Activated CD8-positive, alpha-beta T cell treated with anti-CD3 and anti-CD28 coated beads for 36 hours (primary cell): ENCODE measurements at places on chromosomes 6 and 20.

DNA sequence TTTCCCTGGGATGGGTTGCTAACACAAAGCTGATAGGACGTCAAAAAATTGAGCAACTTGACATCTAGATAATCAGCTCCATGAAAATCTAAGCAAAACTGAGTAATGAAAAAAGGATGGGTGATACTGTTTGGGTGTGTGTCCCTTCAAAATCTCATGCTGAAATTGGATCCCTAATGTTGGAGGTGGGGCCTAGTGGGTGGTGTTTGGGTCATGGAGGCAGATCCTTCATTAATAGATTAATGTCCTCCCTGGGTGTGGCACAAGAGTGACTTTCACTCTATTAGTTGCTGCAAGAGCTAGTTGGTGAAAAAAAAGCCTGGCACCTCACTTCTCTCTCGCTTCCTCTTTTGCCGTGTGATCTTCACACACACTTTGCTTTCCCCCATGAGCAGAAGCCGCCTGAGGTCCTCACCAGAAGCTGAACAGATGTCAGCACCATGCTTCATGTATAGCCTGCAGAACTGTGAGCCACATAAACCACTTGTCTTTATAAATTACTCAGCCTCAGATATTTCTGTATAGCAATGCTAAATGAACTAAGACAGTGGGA is 160.9 kb downstream of the FRK start:
- no peak for DNase-seq

DNA sequence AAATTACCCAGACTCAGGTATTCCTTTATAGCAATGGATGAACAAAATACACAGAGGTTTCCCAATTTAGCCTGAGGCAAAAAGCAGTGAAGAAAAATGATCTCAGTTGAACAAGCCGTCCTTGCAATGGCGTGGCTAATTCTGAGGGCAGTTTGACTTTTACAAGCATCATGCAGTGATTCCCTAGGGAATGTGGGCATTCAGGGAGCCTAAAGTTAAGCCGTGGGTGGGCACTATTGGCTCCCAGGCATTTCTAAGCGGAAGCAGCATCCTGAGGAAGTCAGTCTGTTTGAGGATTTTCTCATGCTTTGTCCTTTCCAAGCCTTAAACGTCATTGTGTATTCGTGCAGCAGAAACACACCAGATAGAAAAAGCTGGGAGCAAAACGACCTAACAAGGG is 133.9 kb downstream of the MYLK4 start:
- DNase-seq = no peak

DNA sequence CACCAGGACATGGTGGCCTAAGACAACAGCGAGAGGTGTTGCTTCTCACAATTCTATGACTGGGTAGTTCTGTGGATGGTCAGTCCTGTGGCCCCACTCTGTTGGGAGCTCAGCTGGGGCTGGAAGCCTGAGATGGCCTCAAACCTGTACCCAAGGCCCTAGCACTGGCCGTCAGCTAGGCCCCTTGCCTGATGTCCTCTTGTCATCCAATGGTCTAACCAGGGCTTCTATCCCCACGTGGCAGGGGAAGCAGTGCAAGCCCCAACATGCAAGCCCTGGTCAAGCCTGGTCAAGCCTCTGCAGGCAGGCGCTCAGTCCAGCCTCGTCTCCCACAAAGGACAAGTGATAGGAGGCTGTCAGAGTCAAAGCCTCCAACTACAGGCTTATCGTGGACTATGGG is 196.5 kb upstream of the CST7 start:
- DNase-seq = no peak

GRCh38 chr6:40328386-40328985 is 258.7 kb downstream of the LRFN2 start:
- peak; percentile 59 for DNase-seq

DNA sequence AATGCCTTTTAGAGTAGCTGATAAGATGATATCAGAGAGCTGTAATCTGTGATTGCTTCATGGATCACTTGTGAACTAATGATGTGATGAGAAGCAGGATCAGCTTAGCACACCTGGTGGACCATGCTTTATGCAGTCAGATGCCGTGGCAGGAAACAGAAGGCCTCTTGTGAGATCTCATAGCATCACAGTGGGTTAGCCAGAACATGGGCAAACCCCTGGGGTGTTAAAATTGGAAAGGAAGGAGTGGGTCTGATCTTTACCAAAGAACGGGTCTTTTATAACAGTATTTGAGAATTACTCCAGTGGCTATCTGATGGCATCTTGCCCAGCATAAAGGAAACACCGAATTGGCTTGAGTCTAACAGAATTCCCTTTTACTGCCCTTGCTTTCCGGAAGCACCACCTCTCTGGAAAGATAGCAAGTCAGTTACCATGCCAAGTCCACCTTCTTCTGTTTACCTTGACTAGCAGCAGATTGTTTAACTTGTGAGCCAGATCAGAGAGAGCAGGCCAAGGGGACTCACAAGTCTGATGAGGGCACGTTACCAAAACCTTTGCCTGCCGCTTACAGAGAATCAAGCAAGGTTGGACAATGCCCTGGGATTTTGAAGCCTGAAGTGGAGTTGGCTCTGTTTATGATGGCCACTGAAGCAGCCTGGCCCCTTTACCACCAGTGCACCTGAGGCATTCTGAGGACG is 20.9 kb upstream of the SRF start:
- no peak for DNase-seq
